Left ventricle myocardium inferior (tissue), 1 donor: ENCODE measurements at places on chromosomes 16 and 17. TPM values are rescaled to one million over a fixed set of nuclear protein-coding genes. Genes with fewer than 3 reads are reported as not detected.

The LRRC75A gene
- 0.96 TPM for total RNA-seq

The TPSD1 gene
- total RNA-seq: not detected

The PLA2G10 gene
- total RNA-seq: not detected

The RAB40C gene
- 10.3 TPM for total RNA-seq

The GINS2 gene
- total RNA-seq: 0.44 TPM

The RCVRN gene
- total RNA-seq: 0.47 TPM

The SLFN11 gene
- 15.1 TPM for total RNA-seq

The XAF1 gene
- 18.6 TPM for total RNA-seq

The KCNJ16 gene
- total RNA-seq: not detected

The DUSP14 gene
- 18.1 TPM for total RNA-seq

The SOST gene
- total RNA-seq: 0.14 TPM

The SLC12A3 gene
- not detected for total RNA-seq

The GRIN2A gene
- 2.4 TPM for total RNA-seq

The TLCD1 gene
- 3.1 TPM for total RNA-seq

The TPPP3 gene
- 15.5 TPM for total RNA-seq

The CACNG1 gene
- not detected for total RNA-seq

The KRT27 gene
- total RNA-seq: not detected

The ITGAL gene
- 2.4 TPM for total RNA-seq

The CCL18 gene
- 1.1 TPM for total RNA-seq

The SLC38A8 gene
- total RNA-seq: not detected

The CCDC154 gene
- total RNA-seq: 1.3 TPM

The PMFBP1 gene
- 0.05 TPM for total RNA-seq
